ENCODE measurements at places on chromosomes 6 and 20. TPM values are rescaled to one million over a fixed set of nuclear protein-coding genes. Genes with fewer than 3 reads are reported as not detected.

NPEPL1 gene
- 3.2 TPM for total RNA-seq

GRCh38 chr20:30816182-30816645, 441.2 kb upstream of the DEFB115 start:
- DNase-seq: no peak

FAM184A gene
- 4.1 TPM for total RNA-seq

DNA sequence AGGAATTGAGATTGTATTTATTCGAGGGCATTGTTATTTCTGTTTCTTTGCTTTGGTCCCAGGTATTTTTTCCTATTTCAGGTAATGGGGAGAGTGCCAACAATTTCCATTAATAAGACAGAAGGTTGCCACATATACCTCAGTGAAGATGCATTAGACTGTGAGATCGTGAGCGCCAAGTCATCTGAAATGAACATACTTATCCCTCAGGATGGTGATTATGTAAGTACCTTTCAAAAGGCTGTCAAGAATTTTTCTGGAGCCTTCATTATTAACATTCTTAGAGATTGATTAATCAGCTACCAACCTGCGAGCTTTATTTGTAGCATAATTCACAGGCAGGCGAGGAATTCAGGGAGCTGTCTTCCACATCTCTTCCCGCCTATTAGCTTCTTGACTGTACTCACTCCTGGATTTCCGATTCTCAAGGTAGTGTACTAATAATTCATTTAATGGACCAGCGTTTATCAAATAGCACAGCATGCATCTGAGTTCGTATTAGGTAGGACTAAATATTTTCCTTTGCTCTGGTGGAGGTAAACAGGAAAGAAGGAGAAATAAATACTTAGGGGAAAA, 48.6 kb upstream of the FAM8A1 start:
- no peak for DNase-seq

ORC3 gene
- 28.5 TPM for total RNA-seq

DNA sequence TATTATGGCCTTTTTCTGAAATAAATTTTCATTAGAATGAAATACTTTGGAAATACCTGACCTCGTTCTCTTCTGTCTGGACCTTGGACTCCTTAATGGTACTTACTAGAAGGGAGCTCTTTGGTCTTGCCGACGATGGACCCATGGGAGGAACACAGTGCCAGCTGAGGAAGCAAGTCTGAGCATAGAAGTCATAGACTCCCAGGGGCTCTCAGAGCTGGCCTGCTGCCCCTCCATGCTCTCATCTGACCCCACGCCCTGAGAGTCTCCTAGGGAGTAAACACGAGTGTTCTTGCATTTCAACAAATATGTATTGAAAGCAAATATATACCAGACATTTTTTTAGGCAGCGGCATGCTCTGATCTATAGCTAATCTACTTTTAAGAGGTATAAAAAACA, 87.8 kb downstream of the PLEKHG1 start:
- no peak for DNase-seq

DNA sequence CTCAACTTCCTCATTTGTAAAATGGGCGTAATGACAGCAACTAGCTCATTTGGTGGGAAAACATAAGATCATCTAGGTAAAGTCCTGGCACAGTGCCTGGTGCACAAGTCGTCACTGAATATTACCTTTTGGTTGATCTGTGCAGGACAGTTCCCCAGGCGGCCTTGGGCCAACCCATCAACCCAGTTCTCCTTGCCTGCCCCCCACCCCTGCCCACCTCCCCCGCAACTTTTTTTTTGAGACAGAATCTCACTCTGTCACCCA, 99.2 kb downstream of the JPH2 start:
- no peak for DNase-seq

DNA sequence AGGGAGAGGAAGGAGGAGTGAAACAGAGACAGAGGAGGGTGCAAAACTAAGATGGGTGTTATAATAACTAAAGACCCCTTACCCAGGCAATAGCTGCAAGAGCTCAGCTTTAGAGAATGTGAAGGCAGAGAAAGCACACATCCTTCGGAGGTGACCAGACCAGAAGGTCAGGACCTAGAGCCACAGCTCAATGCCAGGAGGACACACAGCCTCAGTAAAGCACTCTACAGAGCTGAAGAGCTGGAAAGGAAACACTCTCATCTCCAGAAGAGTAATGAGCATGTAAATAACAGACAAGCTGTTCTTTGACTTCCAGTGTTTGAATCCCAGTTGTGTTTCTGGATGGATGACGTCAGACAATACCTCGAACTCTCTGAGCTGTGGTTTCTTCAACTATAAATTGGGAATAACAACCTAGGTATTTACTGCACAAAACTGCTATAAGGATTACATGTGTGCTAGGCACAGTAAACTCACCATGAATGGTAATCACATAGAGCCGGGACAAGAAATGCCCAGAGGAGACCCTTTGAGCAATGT, 63.2 kb downstream of the MAP3K5 start:
- no peak for DNase-seq

LPA gene
- not detected for total RNA-seq

ULBP1 gene
- not detected for total RNA-seq

- no peak for DNase-seq
Observed at GRCh38 chr6:170198298-170198697, 92.6 kb downstream of the DLL1 start.

CTCFL gene
- 0.42 TPM for total RNA-seq

CENPW gene
- 11.0 TPM for total RNA-seq

DNA sequence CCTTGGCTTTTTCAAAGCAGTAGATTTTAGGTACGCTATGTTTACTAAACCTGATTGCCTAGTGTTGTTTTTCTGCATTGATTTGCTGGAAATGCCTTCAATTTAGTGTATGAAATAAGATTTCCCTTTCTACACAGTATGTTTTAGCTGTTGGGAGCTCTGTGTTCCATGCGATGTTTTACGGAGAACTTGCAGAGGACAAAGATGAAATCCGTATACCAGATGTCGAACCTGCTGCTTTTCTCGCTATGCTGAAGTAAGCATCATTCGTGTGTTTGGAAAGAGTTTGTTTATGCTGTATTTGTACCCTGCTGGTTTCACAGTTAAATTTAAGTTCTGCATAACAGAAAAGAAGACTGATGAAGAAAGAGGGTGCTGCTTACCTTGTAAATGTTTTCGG, 1.9 kb downstream of the BTBD3 start:
- no peak for DNase-seq

MUC22 gene
- total RNA-seq: not detected

- DNase-seq: no peak
Observed at GRCh38 chr20:64261138-64261537, 5.6 kb downstream of the PCMTD2 start.

CLVS2 gene
- total RNA-seq: not detected

- DNase-seq: no peak
Observed at GRCh38 chr20:45842169-45842812, 8.7 kb downstream of the SNX21 start.

DNA sequence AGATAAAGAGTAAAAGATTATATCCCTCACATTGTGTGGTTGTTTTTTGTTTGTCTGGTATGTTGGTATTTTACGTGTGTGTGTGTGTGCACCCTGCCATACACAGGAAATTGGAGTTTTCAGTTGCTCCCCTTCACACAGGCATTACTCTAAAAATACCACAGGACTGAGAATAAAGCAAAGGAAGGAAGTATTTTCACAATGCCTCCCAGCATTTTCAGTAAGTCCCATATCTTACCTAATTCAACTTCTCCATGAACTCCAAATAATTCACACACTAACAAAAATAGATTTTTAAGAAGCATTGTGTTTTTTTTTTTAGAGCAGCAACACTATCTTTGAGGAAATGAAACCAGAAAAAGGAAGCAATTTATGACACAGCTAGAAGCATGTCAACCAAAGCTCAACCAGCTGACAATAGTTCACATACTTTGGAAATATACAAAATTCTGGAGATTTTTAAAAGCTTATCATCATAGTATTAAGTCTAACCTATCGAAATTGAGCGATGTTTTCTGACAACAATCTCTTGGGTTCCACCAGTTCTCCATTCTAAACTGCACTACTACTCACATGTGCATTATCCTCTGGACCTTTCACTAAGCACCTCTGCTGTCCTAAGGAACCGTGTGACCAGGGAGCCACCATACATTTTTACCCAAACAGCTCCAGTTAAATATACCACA, 2.1 kb downstream of the UBE2J1 start:
- no peak for DNase-seq

DNA sequence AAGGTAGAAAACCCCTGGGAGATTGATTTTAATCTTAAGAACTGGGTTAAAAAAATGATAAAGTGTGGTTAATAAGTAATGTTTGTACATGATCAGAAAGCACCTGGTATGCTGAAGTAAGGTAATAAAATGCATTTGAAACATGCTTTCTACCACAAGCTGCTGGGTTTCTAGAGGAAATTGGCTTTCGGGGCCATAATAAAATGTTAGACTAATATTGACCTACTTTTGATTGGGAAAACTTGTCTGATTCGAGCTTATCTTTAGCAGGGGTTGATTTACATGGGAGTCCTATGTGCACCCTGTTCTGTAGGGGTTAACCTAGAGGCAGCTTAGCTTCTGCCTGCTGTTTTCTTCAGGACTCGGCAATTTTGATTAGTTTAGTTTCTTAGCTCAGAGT, 50.5 kb downstream of the CRYBG1 start:
- DNase-seq: no peak

DNA sequence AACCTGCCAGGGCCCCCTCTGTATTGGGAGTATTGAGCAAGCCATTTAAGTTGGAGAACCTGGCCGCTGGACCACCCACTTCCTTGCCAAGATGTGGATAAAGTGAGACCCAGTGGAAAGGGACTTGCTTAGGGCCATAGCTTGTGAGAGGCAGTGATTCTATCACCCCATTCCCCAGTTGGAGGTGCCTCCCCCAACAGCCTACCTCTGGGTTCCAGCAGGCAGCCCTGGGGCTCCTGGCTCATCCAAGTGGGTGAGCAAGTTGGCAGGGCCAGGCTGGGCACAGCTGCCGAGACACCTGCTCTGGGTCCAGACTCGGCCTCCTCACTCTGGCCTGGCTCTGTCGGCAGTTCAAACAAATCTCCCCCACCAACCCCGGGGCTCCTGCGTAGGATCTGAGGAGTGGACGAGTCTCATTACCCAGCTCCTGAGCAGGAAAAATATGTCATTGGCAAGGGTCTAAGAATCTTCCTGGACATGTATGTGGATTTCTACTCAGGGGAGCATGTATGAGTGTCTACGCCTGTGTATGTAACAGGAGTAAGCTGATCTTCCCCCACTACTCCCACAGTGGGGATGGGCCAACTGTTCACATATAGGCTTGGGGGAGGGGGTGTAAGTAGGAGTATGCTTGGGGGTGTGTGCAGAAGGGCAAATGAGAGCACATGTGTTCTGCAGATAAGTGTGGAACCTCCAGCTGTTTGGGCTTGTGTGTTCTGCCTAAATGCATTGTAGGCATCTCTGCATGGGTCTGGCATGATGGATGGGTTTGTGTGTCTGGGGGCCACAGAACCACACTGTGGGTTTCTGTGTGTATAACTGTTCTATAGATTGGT, 1.9 kb downstream of the ID1 start:
- DNase-seq: no peak

PRPH2 gene
- total RNA-seq: not detected

ARMC12 gene
- not detected for total RNA-seq
